Left renal pelvis (tissue), 4 donors: ENCODE measurements at places on chromosomes 16 and 17. TPM values are rescaled to one million over a fixed set of nuclear protein-coding genes. Genes with fewer than 3 reads are reported as not detected.

Gene SSTR5
- not detected for polyA plus RNA-seq

Gene MT4
- not detected for polyA plus RNA-seq

Gene FA2H
- polyA plus RNA-seq = 0.15 TPM

Gene CLEC18B
- polyA plus RNA-seq = 92.2 TPM

Gene ZNF385C
- polyA plus RNA-seq = 5.2 TPM

Gene HAS3
- polyA plus RNA-seq = 4.7 TPM

Gene CDK3
- 13.9 TPM for polyA plus RNA-seq

Gene SLC6A2
- polyA plus RNA-seq = 0.16 TPM

Gene CCDC78
- 0.86 TPM for polyA plus RNA-seq

Gene CETP
- polyA plus RNA-seq = 7.3 TPM

Gene SCARF1
- 9.5 TPM for polyA plus RNA-seq

Gene TEKT1
- 0.67 TPM for polyA plus RNA-seq

Gene ENO3
- polyA plus RNA-seq = 14.8 TPM

Gene ARL6IP1
- 244 TPM for polyA plus RNA-seq

Gene OSGIN1
- 0.50 TPM for polyA plus RNA-seq

Gene KPNA2
- 95.9 TPM for polyA plus RNA-seq

Gene CHD9NB
- 11.6 TPM for polyA plus RNA-seq

Gene NLRC3
- 1.9 TPM for polyA plus RNA-seq

Gene TBC1D3
- not detected for polyA plus RNA-seq

Gene ASGR2
- 1.7 TPM for polyA plus RNA-seq

Gene OR3A2
- 0.14 TPM for polyA plus RNA-seq

Gene ST3GAL2
- 31.0 TPM for polyA plus RNA-seq

Gene MYH8
- 0.79 TPM for polyA plus RNA-seq

Gene SLC35G6
- polyA plus RNA-seq = not detected

Gene NACA2
- polyA plus RNA-seq = 1.9 TPM

Gene KCNG4
- polyA plus RNA-seq = not detected

Gene DNASE1L2
- 0.63 TPM for polyA plus RNA-seq

Gene CMTM2
- 0.62 TPM for polyA plus RNA-seq

Gene EVI2A
- polyA plus RNA-seq = 1.4 TPM

Gene TBC1D3C
- not detected for polyA plus RNA-seq

Gene LRRC46
- 2.9 TPM for polyA plus RNA-seq

Gene HBA2
- 628 TPM for polyA plus RNA-seq

Gene MYL4
- polyA plus RNA-seq = 3.2 TPM

Gene FBXO39
- polyA plus RNA-seq = 0.20 TPM

Gene CXCL16
- polyA plus RNA-seq = 11.0 TPM

Gene HOXB9
- 71.8 TPM for polyA plus RNA-seq

Gene GUCY2D
- not detected for polyA plus RNA-seq

Gene HAPSTR1
- polyA plus RNA-seq = 42.7 TPM

Gene ARHGDIG
- 4.6 TPM for polyA plus RNA-seq

Gene SENP3
- polyA plus RNA-seq = 83.0 TPM

Gene SALL1
- polyA plus RNA-seq = 122 TPM

Gene TEKT5
- polyA plus RNA-seq = 0.53 TPM

Gene KDM8
- polyA plus RNA-seq = 9.2 TPM

Gene KRT25
- polyA plus RNA-seq = not detected

Gene C16orf96
- polyA plus RNA-seq = 0.21 TPM

Gene CCL22
- polyA plus RNA-seq = 0.15 TPM

Gene CNGB1
- polyA plus RNA-seq = 0.18 TPM

Gene NECAB2
- polyA plus RNA-seq = 2.5 TPM

Gene TBC1D3I
- not detected for polyA plus RNA-seq

Gene SRL
- 2.9 TPM for polyA plus RNA-seq

Gene KCNAB3
- polyA plus RNA-seq = 9.6 TPM

Gene CACNG3
- not detected for polyA plus RNA-seq

Gene NXN
- polyA plus RNA-seq = 18.1 TPM

Gene TM4SF5
- polyA plus RNA-seq = 2.9 TPM

Gene GAS2L2
- not detected for polyA plus RNA-seq

Gene TBC1D28
- polyA plus RNA-seq = not detected

Gene TUBG2
- polyA plus RNA-seq = 28.1 TPM

Gene C16orf90
- not detected for polyA plus RNA-seq
